DMS 273 treated with DMSO at 0.1 percent for 48 hours (cell line): ENCODE measurements at places on chromosomes 2 and 18.

DNA sequence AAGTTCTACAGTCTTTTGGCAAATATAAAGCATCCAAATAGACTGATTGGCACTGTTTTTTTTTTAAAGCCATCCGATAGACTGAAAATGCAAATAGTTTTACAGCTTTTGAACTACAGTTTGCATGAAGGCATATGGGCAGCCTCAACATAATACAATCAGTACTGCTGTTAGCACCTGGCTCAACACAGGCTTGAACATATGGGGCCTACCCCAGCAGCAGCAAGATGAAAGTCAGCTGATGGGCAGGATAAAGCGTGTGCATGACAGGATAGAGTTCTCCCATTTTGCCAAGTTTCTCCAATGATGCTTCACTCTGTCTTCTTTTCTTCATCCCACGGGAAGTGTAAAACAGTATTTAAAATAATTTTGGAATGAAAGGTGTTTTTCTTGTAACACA is 1.3 kb upstream of the AKAIN1 start:
- peak; percentile 41 for DNase-seq

- no peak for DNase-seq
These were observed 387.6 kb downstream of the NBAS start for GRCh38 chr2:15173501-15173900.

DNA sequence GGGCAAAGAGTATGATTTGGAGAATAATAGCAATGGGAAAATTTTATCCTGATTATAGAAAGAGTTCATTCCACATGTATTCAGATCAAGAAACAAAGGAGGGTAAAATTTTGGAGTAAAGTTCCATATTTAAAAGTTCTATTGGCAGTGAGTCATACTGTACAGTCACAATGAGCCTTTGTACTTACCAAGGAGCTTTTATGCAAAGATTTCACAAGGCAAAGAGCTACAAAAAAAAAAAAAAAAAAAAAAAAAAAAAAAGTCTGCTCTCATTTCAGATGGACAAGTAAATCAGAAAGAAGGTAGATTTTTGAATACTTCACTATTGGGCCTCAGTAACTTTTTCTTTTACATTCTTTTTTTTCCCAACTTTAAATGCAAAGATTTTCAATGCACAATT is 1802.2 kb upstream of the PIK3C3 start:
- DNase-seq, result no peak

DNA sequence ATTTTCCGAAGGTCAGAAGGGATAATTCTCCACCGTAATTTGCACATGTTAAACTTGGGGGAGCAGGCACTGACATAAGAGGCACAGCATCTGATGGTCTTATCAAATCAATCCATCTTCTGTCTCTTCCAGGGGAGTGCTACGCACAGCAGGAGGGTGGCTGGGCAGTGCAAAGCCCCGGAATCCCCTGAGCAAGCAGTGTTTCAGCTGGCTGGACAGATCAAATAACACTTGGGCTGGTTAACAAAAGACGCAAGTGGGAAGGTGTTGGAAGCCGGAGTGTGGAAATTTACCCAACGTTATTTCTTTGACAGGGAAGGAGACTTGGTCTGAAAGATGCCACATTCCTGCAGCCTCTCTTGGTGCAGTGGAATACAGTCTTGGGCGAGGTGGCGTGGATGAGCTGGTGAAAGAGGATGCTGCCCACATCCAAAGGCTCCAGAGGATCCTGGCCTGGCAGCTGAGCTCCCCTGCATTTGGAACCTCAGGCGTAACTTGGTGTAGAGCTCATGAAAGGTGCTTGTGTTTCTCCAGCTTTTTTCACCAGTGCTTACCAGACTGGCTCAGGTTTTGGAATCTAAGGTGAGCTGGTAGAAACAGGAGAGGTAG is 103.0 kb downstream of the MAPK4 start:
- DNase-seq, result no peak

GRCh38 chr2:8487461-8487932 is 194.4 kb upstream of the ID2 start:
- no peak for DNase-seq

DNA sequence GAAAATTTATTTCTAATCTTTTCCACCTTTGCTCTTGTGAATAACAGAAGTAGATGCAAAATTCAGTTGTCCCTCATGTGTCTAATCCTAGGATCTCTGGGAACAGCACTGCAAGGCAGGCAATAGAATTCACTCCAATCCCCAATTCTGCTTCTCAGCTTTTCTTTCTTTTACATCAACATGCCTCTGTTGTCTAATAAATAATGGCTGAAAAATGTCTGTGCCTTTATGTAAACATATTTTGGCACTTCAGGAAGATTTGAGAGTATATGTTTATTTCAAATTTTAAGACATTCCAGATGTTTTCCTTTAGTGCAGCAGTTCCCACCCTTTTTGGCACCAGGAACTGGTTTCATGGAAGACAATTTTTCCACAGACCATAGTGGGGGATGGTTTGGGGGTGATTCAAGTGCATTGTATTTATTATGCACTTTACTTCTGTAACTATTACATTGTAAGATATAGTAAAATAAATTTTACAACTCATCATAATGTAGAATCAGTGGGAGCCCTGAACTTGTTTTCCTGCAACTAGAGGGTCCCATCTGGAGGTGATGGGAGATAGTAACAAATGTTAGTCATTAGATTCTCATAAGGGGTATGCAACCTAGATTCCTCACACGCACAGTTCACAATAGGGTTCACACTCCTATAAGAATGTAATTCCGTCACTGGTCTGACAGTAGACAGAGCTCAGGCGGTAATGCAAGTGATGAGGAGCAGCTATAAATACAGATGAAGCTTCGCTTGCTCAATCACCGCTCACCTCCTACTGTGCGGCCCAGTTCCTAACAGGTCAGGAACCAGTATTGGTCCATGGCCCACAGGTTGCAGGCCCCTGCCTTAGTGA is 590.3 kb upstream of the CNTNAP5 start:
- DNase-seq, result no peak
